ENCODE measurements at places on chromosomes 5 and 9.

GRCh38 chr5:1648806-1649205 is 125.0 kb upstream of the LPCAT1 start:
- H3K36me3 ChIP-seq: no peaks in the 10 kb centered on the region
- DNase-seq: no peak
- peaks cover 5% of the 10 kb centered on the region for H3K27me3 ChIP-seq
- no peak overlapping the region for H3K4me3 ChIP-seq

- H3K4me3 ChIP-seq: no peak overlapping the region
- H3K27ac ChIP-seq: no peak overlapping the region
- no peaks in the 10 kb centered on the region for H3K4me1 ChIP-seq
- no peaks in the 10 kb centered on the region for H3K27me3 ChIP-seq
Measured at GRCh38 chr5:100518377-100518776, 16.8 kb upstream of the FAM174A start.

GRCh38 chr9:136875155-136875554 is 9.0 kb upstream of the EDF1 start:
- no peak overlapping the region for H3K4me3 ChIP-seq
- H3K4me1 ChIP-seq: no peaks in the 10 kb centered on the region
- H3K36me3 ChIP-seq: no peaks in the 10 kb centered on the region
- no peak overlapping the region for H3K27ac ChIP-seq

GRCh38 chr9:124465736-124466135 is 15.5 kb downstream of the ADGRD2 start:
- no peaks in the 10 kb centered on the region for H3K4me1 ChIP-seq
- H3K27ac ChIP-seq: no peak overlapping the region
- no peak for DNase-seq
- H3K4me3 ChIP-seq: no peak overlapping the region
- H3K36me3 ChIP-seq: no peaks in the 10 kb centered on the region

DNA sequence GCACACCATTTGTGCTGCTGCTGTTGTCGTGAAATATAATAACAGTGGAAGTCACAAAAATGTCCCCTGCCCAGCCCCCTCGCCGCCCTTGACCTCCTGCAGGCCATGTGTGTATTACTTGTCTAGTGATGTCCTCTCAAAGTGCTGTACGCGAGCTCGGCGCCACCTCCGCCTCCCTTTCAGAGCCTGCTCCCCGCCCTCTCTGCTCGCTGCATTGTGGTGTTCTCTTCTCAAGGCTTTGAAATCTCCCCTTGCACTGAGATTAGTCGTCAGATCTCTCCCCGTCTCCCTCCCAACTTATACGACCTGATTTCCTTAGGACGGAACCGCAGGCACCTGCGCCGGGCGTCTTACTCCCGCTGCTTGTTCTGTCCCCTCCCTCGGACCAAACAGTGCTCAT is 14.7 kb upstream of the CFAP157 start:
- DNase-seq: no peak
- no peak overlapping the region for H3K27ac ChIP-seq
- H3K27me3 ChIP-seq: no peaks in the 10 kb centered on the region

GRCh38 chr9:71680189-71680980 is 87.9 kb downstream of the CEMIP2 start:
- no peak overlapping the region for H3K4me3 ChIP-seq
- peak overlapping the region; percentile 58 for H3K27ac ChIP-seq
- no peak for DNase-seq
- H3K36me3 ChIP-seq: no peaks in the 10 kb centered on the region

All from breast epithelium (tissue), 4 donors.